ENCODE measurements at places on chromosomes 3 and 15.

DNA sequence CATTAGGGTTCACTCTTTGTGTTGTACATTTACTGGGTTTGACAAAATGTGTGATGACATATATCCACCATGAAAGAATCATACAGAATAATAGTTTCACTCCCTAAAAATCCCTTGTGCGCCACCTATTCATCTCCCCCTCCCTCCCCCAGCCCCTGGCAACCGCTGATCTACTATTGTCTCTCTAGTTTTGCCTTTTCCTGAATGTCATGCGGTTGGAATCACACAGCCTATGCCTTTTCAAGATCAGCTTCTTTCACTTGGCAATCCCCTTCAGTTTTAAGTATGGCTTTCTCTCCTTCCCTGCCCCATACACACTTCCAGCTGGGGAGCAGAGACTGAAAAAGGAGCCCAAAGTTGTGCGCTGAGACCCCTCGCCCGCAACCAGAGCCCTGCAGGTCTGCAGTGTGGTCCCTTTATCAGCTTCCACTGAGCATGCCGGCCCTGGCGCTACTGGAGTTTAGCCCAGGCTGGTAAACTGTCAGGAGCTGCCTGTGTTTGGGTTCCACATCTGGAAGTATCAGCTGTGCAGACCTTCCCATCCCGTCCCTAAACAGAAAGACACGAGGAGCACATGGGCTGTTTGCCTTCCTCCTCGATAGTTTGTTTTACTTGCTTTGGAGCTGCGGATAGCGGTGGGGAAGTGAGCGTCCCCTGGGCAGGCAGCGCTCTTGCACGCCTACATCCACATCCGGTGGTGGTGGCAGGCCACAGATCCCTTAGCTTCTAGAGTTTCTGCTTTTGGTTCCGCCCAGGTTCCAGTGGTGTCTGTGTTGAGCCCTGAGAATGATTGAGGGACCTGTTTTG is 12.3 kb downstream of the BOC start:
- DNase-seq, result peak; percentile 45

DNA sequence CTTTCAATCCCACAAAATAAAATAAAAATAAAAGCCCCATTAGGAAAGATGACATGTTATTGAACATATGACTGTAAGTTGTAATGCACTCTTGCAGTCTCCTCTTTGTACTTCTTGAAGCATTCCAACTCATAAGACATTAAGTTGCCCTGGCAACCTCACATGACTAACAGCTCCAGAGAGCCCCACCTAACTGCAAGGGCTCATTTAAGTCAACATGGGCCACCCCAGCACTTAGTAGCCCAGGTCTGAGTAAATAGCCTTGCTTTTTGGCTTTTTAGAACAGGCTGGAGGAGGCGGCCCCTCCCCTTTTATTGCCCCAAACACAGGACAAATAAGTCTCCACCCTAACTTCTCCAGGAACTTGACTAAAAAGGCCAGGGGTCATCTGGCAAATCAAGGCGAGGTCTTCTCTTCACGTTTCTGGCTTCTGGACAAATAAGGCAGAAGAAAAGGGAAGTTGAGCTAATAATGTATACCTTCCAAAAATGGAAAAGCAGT is 135.1 kb downstream of the TMCO5A start:
- DNase-seq, result peak; percentile 67

GRCh38 chr3:109316162-109316730 is at the start of gene DPPA2:
Gene DPPA2 (minus strand): TSS chr3:109316517. CDS start chr3:109314542, 1,975 bp downstream.
- no peak for DNase-seq

DNA sequence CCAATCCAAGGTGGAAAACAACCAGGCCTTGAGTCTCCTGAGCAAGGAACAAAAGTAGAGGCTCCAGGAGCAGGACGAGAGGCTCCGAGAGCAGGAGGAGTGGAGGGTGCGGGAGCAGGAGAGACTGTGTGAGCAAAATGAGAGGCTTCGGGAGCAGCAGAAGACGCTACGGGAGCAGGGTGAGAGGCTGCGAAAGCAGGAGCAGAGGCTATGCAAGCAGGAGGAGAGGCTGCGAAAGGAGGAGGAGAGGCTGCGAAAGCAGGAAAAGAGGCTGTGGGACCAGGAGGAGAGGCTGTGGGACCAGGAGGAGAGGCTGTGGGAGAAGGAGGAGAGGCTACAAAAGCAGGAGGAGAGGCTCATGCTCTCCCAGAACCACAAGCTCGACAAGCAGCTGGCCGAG is 60.3 kb upstream of the UBE2Q2 start:
- no peak for DNase-seq

GRCh38 chr15:70088455-70088854 is 9.3 kb downstream of the TLE3 start:
- DNase-seq, result no peak

DNA sequence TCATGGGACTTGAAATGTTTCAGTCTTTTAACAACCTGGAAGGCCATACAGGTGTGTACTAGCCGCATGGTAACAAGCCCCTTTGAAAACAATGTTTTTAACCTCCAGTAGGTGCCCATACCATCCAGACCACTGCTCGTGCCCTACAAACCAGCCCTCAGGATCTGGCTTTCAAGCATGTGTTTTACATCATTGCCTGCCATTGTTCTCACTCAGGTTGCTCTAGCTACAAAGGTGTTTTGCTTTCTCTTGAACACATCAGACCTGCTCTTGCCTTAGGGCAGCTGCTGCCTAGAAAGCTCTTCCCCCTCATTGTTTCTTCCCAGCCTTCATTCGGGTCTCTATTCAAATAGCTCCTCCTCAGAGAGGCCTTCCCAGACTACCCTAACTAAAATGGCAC is 32.3 kb upstream of the MAP3K13 start:
- no peak for DNase-seq

- peak; percentile 79 for DNase-seq
Observed at GRCh38 chr3:168094580-168094876, 1.2 kb downstream of the GOLIM4 start.

GRCh38 chr3:58005669-58006068 is 2.6 kb upstream of the FLNB start:
- DNase-seq, result peak; percentile 58

GRCh38 chr3:36366308-36366707 is 14.0 kb upstream of the STAC start:
- DNase-seq, result no peak

DNA sequence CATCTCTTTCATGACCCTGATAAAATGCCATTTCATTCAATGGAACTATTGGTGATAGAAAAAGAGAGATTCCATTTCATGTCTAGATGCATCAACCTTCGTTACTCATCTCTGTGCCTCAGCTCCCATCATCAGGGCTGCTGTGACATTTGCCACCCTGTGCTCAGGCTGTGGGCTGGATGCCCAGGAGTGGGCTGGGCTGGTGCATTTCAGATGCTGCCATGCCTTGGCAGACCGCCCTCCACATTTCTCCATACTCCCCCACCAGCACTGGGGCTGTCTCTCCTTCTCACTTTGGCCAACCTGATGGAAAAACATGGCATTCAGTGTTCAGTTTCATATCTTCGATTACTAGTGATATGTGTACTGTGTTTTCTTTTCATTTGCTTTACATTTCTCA is 59.1 kb downstream of the DNASE1L3 start:
- DNase-seq, result no peak

- DNase-seq, result peak; percentile 39
Observed at GRCh38 chr3:21894459-21895340, 143.7 kb upstream of the ZNF385D start.
